ENCODE measurements at places on chromosomes 2 and 18.

DNA sequence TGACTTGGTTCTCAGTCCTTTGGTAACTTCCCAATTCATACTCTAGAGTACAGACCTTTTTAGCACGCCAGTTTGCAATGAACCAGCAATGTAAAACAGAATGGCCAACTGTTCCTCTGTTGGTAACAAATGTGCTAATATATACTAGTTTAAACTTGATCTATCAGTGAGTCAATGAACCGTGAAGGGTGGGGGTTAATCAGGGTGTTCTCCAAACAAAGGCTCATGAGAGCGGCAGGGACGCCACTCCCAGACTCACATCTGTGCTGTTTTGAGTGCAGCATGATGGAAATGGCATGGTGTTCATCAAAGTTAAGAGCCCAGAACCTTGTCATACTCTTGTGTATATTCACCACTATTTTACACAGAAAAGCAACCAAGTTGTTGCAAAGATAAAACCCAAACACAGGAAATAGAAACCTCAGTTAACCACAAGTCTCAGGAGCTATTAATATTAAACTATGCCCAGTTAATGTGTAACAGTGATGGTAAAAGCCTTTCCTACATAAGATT is 70.3 kb downstream of the CERKL start:
- no peak for DNase-seq

GRCh38 chr2:237868631-237869342 is 9.4 kb downstream of the RAMP1 start:
- no peak for DNase-seq

GRCh38 chr18:72738136-72738535 is 129.7 kb downstream of the NETO1 start:
- no peak for DNase-seq

GRCh38 chr2:237873897-237874551 is 14.6 kb downstream of the RAMP1 start:
- DNase-seq, result no peak

DNA sequence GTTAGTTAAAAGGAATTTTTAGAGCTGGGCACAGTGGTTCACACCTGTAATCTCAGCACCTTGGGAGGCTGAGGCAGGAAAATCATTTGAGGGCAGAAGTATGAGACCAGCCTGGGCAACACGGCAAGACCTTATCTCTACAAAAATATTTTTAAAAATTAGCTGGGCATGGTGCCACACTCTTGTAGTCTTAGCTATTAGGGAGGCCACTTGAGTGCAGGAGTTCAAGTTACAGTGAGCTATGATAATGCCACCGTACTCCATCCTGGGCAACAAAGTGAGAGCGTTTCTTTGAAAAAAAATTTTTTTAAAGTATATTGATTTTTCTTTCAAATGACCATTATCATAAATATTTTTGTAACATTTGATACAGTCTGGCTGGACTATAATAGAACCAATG is 93.6 kb upstream of the FAM117B start:
- no peak for DNase-seq

GRCh38 chr2:120805011-120805410 is 69.3 kb downstream of the GLI2 start:
- no peak for DNase-seq

DNA sequence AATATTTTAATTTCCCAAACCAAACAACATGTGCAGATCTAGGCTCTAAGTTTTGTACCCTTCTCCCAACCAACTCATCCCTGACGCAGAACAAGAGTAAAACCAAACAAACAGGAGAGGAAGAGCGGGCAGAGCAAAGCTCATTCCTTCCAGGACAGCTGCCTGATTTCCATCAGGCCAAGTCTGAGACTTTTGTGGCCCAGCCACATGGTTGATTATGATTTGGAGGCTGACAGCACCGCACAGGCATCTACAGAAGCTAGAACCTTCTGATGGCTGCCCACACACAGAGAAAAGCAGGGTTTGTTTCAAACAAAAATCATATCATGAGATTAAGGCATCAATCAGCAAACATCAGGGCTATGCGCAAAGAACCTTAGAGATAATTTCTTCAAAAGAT is 262.6 kb downstream of the TNS1 start:
- no peak for DNase-seq

DNA sequence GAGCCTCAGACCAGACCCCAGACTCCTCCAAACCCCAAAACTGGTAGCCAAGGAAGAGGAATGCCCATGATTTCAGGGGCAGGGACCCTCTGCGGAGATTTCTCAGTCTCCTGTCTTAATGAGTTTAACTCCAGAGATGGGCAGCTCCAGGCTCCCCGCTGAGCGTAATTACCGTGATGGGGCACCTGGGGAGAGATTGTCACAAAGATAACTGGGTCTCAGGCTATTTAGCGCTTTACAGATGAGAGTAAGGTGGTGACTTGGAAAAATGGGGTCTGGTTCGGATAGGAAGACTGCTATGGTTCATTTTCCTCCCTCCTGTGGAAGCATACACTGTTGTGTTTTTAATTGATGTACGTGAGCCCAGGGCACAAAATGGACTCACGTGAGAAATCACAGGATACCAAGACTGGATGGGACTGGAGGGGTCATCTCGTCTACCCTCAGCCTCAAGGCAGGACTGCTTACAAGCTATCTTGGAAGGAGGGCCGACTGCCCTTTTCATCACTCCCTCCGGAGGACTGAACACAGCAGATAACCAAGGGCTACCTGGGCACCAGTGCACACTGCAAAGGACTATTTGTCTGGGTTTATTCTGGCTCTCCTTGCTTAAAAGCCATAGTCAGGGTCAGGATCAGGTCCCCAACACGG is 427.8 kb downstream of the ZNF521 start:
- no peak for DNase-seq

DNA sequence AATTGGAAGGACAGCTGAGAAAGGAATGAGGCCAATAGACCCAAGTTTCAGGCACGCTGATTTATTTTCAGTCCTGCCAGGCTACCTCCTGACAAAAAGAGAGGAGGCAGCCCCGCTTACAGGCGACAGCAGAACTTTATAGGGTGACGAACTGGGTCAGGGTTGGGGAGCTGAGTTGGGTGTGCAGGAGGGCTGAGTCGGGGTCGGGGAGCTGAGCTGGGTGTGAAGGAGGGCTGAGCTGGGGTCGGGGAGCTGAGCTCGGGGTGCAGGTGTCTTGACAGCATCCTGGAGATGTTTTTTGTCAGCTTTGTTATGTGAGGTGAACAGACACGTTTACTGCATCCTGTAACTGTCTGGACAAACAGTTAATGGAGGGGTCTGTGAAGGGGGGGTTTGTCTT is 342.2 kb downstream of the ADCYAP1 start:
- DNase-seq, result no peak

- DNase-seq, result no peak
Measured at GRCh38 chr2:122754561-122754960, 999.1 kb downstream of the TSN start.

- no peak for DNase-seq
Measured at GRCh38 chr2:150759106-150759505, 271.6 kb upstream of the RND3 start.

GRCh38 chr2:31381601-31382000 is 32.9 kb downstream of the XDH start:
- DNase-seq, result no peak

GRCh38 chr2:185919155-185919554 is 180.6 kb downstream of the FSIP2 start:
- DNase-seq, result no peak

DNA sequence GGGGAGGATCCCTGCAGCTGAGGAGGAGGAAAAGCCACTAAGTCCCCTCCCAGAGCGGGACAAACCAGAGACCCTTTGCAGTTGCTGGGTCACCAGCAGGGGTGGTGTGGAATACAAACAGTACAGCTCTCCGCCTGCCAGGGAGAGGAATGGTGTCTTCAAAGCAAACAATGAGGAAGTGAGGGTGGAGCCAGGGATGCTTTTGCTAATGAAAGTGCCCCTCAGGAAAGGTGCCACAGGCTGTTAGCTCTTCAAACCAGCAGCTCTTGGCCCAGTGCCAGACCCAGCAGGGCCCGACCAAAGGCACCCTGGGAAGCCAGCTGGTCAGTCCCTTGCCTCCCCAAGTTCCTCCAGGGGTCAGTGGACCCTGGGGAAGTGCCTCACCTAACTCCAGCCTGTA is 102.8 kb downstream of the HIBCH start:
- DNase-seq, result peak; percentile 6

- DNase-seq, result no peak
Measured at GRCh38 chr2:138440759-138441158, 60.8 kb upstream of the SPOPL start.

GRCh38 chr2:218043100-218043499 is 26.0 kb upstream of the RUFY4 start:
- DNase-seq, result no peak

DNA sequence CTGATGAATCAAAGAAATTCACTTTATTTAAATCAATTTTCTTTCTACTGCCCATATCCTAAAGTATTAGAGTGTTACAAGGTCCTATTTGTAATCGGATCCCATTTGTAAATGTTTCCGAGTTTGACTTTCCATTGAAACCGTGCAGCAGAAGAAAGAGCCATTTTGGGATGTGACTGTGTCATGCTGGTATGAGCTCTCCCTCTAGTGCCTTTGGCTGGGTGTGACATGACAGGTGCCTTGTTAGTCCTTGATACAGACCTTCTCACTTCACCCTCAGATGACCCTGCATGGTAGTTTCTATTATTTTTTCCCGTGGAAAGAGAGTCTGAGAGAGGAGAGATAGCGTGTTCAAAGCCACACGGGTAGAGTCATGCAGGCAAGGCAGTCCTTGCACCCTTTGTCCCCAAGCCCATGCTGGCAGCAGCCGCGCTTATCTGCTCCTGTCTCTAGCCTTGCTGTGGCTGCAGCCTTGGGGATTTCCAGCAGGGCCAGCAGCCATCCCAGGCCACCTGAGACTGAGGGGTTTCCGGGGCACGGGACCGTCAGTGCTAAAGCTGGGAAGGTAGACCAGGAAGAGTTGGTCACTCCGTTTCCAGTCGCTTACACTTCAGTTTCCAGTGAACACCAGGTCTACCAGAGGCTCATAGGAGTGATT is 21.4 kb downstream of the CHMP1B start:
- no peak for DNase-seq

DNA sequence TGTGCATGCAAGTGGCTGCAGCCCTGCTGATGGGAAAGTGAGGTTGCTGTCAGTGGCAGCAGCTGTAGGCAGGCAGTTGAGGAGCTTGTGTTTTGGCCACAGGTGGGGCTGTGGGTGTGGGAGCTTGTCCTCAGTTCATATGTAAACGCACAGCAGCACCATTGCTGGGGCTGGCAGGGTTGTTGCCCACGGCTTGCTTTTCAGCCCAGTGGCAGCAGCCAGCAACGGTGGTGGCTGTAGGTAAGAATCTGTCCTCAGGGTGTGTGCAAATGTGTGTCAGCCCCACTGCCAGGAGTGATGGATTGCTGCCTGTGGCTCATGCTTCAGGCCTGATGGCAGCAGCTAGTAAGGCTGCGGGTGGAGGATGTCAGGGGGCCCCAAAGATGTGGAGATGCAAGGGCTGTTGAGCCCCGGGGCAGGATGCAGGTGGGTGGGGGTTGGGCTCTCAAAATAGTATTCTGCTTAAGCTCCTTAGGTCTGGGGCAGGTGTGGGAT is 141.3 kb upstream of the THUMPD2 start:
- no peak for DNase-seq

DNA sequence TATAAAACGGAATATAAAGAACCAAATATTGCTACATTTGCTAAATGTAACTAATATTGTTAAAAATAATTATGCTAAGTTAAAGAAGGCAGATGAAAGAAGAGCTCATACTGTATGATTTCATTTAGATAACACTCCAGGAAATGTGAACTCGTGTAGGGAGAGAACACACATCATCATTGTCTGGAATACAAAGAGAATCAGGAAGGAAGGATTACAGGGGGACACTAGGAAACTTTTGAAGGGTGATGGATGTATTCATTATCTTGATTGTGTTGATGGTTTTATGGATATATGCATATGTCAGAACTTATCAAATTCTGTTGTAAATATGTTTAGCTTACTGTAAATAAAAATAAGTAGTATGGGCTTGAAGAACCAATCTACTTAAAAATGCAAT is 104.1 kb upstream of the TRIB2 start:
- no peak for DNase-seq

- DNase-seq, result no peak
Measured at GRCh38 chr2:17083902-17084301, 418.3 kb upstream of the CYRIA start.

DNA sequence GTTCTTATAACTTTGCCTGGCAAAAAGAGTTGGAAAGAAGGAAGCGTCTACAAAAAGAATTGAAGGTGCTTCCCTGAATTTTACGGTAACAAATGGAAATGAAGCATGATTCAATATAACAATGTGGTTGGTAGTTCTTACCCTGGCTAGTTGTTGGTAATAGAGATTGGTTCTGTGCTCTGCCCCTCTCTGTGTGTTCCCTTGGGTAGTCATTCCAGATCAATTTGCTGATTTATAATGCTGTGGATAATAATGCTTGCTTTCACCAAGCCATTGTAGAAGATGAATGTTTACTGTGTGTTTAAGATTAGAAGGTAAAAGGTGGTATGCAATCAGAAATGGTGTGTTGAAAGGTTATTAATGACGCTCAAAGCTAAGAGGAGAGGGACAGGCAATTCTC is 577.8 kb upstream of the NXPH2 start:
- no peak for DNase-seq

- DNase-seq, result no peak
Measured at GRCh38 chr2:112622528-112622849, 23.2 kb upstream of the SLC20A1 start.

- no peak for DNase-seq
Measured at GRCh38 chr18:26519114-26519513, 29.2 kb downstream of the KCTD1 start.

GRCh38 chr2:158253170-158253569 is 151.5 kb downstream of the UPP2 start:
- DNase-seq, result no peak

- DNase-seq, result no peak
Measured at GRCh38 chr2:31267437-31268120, 33.6 kb downstream of the EHD3 start.

DNA sequence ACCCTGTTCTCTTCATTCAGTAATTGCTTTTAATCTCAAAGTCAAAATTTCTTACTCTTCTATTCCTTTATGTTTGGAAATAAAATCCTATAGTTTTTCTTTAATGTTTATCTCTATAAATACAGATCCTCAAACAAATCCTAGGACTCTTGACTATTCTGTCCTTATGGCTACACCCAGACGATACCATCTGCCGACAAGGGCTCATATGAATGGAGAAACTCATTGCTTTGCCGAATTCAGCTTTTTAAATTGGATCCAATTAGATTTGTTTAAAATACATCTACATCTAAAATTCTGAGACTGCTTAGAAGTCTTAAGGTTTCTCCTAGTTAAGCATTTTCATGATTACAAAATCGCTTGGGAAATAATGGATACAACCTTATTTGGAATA is 9.0 kb downstream of the ALKAL2 start:
- no peak for DNase-seq

GRCh38 chr18:32867936-32868335 is 95.1 kb upstream of the KLHL14 start:
- DNase-seq, result no peak

- DNase-seq, result no peak
Measured at GRCh38 chr2:121052023-121052422, 233.0 kb downstream of the TFCP2L1 start.

DNA sequence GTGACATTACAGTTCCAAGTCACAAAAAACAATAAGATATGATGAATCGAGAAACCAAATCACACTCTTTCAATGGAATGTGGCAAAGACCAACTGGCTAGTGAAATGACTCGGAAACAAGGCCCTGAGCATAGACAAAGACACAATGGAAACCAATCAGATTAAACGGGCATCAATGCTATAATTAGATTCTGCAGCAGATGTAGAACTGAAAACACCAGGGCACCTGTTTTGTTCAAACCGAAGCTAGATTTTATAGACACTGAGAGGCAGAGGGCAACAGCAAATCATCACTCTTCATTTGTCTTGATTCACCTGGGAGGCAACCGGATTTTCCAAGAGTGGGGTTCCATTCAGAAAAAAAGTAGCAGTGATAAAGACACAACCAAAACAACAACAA is 92.8 kb upstream of the BARD1 start:
- DNase-seq, result no peak
